Aorta (tissue), 5 donors: ENCODE measurements at places on chromosomes 7 and 10. TPM values are rescaled to one million over a fixed set of nuclear protein-coding genes. Genes with fewer than 3 reads are reported as not detected.

MPP7 gene
- total RNA-seq: 38.0 TPM

ENTPD7 gene
- total RNA-seq: 8.2 TPM

CRHR2 gene
- 1.5 TPM for total RNA-seq

FAM131B gene
- total RNA-seq: 2.8 TPM

HMX3 gene
- total RNA-seq: not detected

GRCh38 chr10:117439243-117439912 is 64.1 kb upstream of the PDZD8 start:
- peak; percentile 82 for DNase-seq
- H3K36me3 ChIP-seq: no peaks in the 10 kb centered on the region
- no peak overlapping the region for H3K4me3 ChIP-seq
- H3K4me1 ChIP-seq: no peaks in the 10 kb centered on the region

- H3K27me3 ChIP-seq: no peaks in the 10 kb centered on the region
- no peak overlapping the region for H3K4me3 ChIP-seq
- no peaks in the 10 kb centered on the region for H3K4me1 ChIP-seq
- no peaks in the 10 kb centered on the region for H3K36me3 ChIP-seq
Observed at GRCh38 chr7:90817151-90817550, 221.0 kb downstream of the CDK14 start.

- no peak for DNase-seq
- no peaks in the 10 kb centered on the region for H3K27me3 ChIP-seq
- no peak overlapping the region for H3K27ac ChIP-seq
- H3K4me3 ChIP-seq: no peak overlapping the region
Observed at GRCh38 chr7:5578495-5578894, 154.9 kb upstream of the TNRC18 start.

GRCh38 chr7:64463636-64464375 is 99.1 kb downstream of the ZNF680 start:
- H3K4me1 ChIP-seq: no peaks in the 10 kb centered on the region
- peak; percentile 90 for DNase-seq
- H3K27ac ChIP-seq: no peak overlapping the region
- no peaks in the 10 kb centered on the region for H3K36me3 ChIP-seq
